ENCODE measurements at places on chromosomes 12 and 14. TPM values are rescaled to one million over a fixed set of nuclear protein-coding genes. Genes with fewer than 3 reads are reported as not detected.

The ADAM21 gene
- 0.07 TPM for total RNA-seq

The COL2A1 gene
- total RNA-seq, result not detected

The ZDHHC22 gene
- 0.11 TPM for total RNA-seq

The HOXC9 gene
- total RNA-seq, result 14.1 TPM

The GZMH gene
- total RNA-seq, result not detected

The FAM222A gene
- total RNA-seq, result 3.8 TPM

The BCL2L2 gene
- 18.7 TPM for total RNA-seq

Data from A549 treated with RU486 at 1 μM for 4 hours (cell line).